ENCODE measurements at places on chromosomes 2 and 18. TPM values are rescaled to one million over a fixed set of nuclear protein-coding genes. Genes with fewer than 3 reads are reported as not detected.

IL18R1 gene
- total RNA-seq = 0.30 TPM

SOX11 gene
- 11.9 TPM for total RNA-seq

RIT2 gene
- total RNA-seq = not detected

RGPD3 gene
- 0.37 TPM for total RNA-seq

PCARE gene
- total RNA-seq = not detected

SLC19A3 gene
- 0.18 TPM for total RNA-seq

DOK6 gene
- total RNA-seq = 10.4 TPM

GPC1 gene
- total RNA-seq = 102 TPM

PSME4 gene
- 61.1 TPM for total RNA-seq

TDRD15 gene
- total RNA-seq = not detected

TTN gene
- total RNA-seq = 1.0 TPM

TRIM54 gene
- total RNA-seq = not detected

WNT6 gene
- not detected for total RNA-seq

EHD3 gene
- 21.7 TPM for total RNA-seq
